ENCODE measurements at places on chromosomes 3 and 15. TPM values are rescaled to one million over a fixed set of nuclear protein-coding genes. Genes with fewer than 3 reads are reported as not detected.

ELL3 gene
- total RNA-seq: not detected

MRAS gene
- total RNA-seq: 2.4 TPM

CDV3 gene
- 229 TPM for total RNA-seq

AGBL1 gene
- total RNA-seq: not detected

KIF7 gene
- total RNA-seq: 1.6 TPM

GRCh38 chr3:114108137-114108536 lies 51.6 kb downstream of the QTRT2 start:
- no peak for DNase-seq

DNA sequence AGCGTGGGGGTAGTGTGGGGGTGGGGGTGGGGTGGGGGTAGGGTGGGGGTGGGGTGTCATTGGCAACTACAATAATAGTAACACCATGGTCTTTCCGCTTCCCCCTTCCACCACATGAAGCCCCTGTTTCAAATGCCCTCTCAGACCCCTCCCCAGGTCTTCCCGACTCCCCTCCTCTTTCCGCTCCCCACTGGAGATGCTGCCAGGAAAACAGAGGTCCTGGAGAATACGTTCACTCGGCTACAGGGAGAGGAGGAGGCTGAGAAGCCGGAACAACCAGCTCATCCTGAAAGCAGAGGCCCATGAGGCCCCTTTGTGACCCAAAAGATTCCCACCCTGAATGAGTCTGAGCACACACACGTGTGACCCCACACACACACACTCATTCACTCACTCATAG lies 75.4 kb downstream of the CPN2 start:
- DNase-seq: no peak

- no peak for DNase-seq
These were observed 286.8 kb upstream of the NR2F2 start for GRCh38 chr15:96043591-96044171.

DNA sequence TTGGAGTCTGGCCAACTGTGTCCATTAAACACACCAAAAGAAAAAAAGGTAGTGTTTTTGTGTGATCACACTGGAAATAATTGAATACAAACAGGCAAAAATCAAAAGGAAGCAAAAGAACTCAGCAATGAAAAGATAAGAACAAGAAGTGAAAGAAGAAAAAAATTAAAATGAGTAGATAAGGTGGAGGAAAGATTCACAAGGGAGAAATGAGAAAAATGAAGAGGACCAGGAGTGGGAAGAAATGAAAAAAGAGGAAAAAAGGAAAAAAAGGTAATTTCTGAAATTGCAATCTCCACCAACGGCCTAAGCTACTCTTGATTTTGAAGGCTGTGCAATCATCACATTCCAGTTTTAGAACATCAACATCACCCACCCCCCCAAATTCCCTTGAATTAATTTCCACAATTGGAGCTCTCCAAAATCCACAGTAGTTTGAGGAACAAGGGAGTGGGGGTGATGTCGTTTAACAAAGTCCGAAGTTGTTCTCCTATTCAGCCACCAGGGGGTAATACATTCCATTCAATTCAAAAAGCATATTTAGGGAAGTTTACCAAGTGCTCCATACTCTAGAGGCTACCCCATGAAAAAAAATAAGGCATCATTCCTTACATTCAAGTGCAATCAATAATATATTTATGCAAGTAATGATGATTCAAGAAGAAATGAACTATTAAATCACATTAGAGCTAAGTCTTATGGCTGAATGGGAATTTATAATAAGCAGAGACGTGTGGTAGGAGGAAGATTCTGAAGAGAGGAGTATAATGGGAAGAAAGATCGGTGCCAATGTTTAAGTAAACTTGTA lies 37.4 kb downstream of the ZNF860 start:
- no peak for DNase-seq

- DNase-seq: no peak
These were observed 540.6 kb downstream of the NLGN1 start for GRCh38 chr3:173938159-173938558.

DNA sequence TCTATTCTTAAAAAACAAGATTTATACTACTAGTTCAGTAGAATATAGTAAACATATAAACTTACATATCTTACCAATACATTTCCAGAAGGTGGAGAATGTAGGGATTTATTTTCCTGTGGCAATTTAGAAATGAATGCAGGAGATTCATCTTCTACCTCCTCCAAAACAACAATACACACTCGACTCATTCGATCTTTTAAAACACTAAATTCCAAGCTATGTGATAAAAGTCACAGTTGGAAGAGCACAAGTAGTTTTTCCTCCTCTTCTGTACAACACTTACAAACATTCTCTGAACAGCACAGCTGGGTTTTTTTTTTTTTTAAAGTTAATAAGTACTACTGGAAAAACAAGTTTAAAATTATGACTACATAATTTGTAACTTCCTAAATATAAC lies 1.4 kb downstream of the ANKRD28 start:
- no peak for DNase-seq

- DNase-seq: no peak
These were observed 31.5 kb downstream of the MBNL1 start for GRCh38 chr3:152300029-152300731.

- no peak for DNase-seq
These were observed 479.1 kb upstream of the ALCAM start for GRCh38 chr3:104887619-104888018.

GRCh38 chr3:115666920-115667737 lies 43.8 kb downstream of the GAP43 start:
- no peak for DNase-seq
